ENCODE measurements at places on chromosomes 13 and 19.

DNA sequence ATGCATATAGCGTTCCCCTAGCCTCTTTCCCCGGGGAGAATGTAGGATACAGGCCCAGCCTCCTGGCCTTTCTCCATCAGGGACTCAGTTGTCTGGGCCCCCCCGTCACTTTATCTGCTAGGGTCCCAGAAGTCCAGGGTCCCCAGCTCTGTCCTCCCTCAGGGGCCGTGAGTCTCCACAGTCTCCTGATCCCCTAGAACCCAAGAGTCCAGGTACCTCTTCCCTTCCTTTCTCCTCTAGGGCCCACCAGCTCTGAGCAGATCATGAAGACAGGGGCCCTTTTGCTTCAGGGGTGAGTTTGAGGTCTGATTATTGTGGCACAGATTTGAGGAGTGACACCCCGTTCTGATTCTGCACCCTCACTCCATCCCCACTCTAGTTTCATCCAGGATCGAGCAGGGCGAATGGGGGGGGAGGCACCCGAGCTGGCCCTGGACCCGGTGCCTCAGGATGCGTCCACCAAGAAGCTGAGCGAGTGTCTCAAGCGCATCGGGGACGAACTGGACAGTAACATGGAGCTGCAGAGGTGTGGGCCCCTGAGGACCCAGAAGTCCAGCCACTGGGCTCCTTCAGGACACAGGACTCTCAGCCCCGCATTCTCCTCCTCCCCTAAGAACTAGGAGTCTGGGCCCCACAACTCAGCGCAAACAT, 758 bp downstream of the BAX start:
- no peak for DNase-seq

GRCh38 chr19:15733895-15734294, 3.9 kb upstream of the OR10H3 start:
- no peak for DNase-seq

DNA sequence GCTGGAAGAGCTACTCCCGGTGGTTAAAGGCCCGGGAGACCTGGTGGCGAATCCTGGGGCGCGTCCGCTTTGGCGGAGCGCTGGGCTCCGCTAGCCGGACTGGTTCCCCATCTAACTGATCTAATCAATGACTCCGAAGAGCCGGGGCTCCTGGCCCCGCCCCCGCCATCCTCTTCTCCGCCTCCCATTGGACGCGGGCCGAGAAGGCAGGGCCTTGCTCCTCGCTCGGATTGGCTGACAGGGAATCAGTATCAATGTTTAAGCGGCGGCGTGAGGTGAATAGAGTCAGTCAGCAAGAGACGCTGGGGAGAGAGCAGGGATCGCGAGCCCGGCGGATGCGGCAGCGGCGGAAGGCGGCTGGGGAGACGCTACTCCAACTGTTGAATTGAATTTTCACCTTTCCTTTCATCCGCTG, 1.7 kb upstream of the PCDH17 start:
- DNase-seq, result peak; percentile 65

DNA sequence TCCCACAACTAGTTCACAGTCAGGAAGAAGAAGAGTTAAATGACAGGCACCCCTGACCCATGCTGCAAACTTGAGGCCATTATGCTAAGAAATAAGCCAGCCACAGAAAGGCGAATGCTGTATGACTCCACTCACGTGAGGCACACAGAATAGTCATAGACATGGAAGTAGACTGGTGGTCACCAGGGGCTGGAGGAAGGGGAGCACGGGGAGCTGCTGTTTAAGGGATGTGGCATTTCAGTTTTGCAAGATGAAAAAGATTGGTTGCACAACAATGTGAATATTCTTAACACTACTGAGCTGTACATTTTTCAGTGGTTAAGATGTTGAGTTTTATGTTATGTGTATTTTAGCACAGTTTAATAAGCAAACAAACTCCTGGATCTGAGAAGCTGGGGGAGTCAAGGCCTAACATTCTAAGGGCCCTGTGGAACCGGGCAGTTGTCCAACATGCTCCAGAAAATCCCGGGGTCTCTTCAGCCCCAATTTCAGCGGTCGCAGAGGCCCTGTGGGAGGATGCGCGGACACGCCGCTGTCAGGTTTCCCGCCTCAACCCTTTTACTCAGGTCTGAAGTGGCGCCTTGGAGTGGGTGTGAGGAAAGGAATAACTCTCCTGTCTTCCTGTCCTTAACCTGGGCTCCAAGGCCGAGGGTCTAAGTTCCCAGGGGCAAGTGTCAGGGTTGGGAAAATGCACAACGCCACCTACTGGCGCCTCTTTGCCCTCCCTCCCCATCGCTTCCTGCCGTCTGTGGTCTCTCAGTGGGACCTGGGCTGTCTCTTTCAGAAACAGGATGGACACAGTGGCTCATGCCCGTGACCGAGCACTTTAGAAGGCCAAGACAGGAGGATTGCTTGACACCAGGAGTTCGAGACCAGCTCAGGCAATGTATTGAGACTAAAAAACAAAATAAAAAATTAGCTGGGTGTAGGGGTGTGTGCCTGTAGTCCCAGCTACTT, 4.4 kb upstream of the TMEM272 start:
- DNase-seq, result peak; percentile 42

DNA sequence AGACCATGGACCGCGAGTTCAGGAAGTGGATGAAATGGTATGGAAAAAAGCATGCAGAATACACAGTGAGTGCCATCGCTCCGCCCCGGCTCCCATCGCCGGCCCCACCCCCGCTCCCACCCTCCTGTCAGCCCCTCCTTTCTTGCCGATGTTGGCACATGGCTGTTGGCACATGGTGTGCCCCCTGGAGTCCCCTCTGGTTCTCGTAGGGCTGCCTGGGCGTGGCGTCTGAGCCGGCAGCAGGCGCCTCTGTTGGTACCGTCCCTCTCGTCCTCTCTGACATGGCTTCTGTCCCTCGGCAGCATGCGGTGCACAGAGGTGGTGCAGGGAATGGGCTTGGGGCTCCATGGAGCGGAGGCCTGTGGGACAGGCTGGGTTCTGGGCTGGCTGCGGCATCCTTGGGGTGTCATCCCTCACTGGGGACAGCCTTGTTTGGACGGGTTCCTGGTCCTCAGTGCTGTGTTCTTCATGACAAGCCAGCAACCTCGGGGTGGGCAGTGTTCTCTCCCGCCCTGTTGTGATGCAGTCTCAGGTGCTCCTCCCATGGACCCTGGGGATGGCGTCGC, 30.9 kb downstream of the DOT1L start:
- DNase-seq, result no peak

- no peak for DNase-seq
Measured at GRCh38 chr19:16036941-16037340, 39.4 kb upstream of the TPM4 start.

GRCh38 chr19:13153569-13154240, 3.5 kb downstream of the IER2 start:
- DNase-seq, result no peak

- DNase-seq, result no peak
Measured at GRCh38 chr13:97390941-97391600, 42.9 kb upstream of the RAP2A start.

DNA sequence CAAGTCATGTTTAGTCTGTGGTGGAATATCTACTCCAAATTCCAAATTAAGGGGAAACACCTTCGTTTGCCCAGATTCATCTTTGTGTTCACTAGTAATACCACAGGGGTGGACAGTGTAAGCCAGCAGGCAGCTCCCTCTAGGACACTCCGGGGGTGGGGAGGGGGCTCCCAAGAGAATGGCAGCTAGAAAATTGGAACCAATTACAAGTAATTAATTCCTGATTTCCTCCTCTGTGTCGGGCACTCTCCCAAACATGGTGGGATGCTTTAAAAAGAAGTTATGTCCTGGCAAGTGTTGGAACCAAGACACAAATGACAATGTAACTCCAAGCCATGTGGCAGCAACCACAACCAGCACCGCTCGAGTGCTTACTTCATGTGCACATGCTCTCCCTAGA, 5.9 kb downstream of the COL4A1 start:
- DNase-seq, result no peak

DNA sequence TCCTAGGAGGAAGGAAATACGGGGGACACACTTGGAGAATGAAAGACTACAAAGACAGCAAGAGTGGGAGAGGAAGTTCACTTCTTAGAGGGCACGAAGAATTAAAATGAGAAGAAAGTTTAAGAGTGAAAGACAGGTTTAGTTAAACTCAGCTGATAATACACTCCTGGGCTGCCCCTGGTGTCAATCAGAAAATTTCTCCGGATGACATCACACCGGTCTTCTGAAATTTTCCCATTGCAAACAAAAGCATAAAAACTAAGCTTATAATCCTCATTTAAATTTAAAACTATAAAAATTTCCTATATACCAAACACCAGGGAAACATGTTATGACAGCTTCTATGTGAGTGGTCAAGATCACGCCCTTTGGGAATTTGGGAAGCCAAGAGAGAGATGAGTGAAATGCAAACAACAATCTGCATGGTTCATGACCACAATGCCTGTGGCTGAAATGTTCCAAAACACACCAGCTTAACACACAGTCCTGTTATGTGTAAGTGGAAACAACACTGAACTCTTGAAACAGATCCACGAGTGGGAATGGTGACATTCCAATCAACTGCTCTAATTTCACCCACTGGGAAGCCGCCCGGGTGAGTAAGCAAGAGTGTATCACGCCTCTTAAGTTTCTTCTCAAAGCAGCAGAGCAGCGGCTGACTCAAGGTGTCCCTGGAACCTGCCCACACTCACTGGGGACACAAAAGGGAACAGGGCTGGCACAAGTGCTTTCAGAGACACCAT, 49.0 kb downstream of the BRD4 start:
- DNase-seq, result no peak

DNA sequence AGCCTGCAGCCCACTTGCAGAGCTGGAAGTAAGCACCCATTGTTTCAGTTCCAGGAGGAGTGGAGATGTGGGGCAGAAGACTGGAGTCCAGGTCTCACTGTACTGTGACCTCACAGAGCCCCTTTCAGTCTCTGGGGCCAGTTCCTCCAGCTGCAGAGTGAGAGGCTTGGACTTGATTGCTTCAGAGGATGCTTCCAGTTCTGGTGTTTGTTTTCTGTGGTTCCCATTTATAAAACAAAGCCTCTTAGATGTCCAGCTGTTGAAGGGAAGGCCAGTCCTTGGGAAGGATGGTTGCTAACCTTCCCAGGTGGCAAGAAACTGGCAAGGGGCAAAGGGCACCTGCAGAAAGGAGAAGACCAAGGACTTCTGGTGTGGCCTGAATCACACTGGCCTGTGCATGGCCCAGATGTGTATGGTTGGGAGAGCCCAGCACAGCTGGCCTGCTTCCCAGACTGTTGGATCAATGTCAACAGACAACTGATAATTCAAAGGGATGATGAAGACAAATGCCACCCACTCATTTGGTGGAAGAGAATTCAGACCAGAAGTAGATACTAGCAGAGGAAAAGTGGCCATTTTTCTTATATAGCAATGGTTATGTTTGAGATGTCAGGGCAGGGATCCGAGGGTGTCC, 218.5 kb downstream of the ZNF536 start:
- DNase-seq, result no peak

DNA sequence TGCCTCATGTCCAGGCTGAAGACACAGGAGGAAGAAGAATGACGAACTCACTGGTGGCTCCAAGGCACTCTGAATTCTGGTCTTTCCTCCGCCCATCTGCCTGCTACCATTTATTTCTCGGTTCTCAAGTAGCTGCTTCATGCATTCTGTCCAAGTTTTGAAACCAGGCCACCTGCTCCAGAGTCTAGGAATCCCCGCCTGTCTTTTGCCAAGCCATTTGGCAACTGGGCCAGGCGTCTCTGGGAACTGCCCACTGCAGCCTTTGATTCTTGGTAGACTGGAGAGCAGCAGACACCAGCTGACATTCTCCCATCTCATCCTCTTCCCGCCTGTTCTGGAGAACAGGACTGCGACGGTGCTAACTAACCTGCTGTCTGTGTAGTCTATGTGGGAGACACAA, 10.8 kb downstream of the SLC35E1 start:
- DNase-seq, result no peak

DNA sequence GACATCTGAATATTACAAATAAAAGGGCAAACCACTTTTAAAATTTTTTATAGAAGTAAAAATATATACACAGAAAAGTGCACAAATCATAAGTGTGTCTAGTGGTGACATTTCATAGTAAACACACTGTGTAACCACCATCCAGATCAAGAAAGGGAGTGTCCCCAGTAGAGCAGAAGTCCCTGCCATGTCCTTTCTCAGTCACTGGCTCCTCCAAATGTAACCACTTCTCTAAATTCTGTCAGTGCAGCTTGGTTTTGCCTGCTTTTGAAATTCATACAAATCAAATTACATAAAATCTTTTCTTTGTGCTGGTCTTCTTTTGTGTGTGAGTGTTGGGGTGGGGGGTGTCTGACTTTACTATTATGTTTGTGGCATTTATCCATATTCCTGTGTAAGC, 116.5 kb downstream of the RBM26 start:
- DNase-seq, result no peak

DNA sequence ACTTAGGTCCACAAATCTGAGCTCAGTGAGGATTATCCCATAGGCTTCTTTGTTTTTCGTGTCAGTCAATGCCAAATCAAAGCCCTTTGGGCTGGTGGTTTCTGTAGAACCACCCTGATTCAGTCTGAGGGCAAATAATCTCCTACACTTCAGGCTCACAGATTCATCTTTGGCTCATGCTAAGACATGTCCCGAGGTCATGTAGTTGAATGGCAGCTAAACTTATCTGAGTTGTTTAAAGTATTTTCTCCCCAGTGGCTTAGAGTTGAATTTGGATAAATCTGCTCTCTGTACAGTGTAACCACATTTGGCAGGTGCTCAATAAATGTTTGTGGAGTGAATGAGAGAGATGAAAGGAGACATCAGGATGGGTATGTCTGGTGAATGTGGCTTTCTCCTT, 13.1 kb upstream of the SLC25A42 start:
- DNase-seq, result no peak

- DNase-seq, result no peak
Measured at GRCh38 chr19:48520134-48520533, 8.5 kb upstream of the LMTK3 start.

DNA sequence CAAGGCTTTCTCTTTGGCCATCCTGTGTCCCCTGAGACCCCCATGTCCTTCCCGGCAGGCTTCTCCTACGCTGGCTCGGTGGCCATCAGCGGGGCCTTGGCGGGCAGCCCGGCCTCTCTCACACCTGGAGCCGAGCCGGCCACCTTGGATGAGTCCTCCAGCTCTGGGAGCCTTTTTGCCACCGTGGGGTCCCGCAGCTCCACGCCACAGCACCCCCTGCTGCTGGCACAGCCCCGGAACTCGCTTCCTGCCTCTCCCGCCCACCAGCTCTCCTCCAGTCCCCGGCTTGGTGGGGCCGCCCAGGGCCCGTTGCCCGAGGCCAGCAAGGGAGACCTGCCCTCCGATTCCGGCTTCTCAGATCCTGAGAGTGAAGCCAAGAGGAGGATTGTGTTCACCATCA, 14.2 kb downstream of the PLEKHJ1 start:
- no peak for DNase-seq

All from T-helper 2 cell (primary cell).